ENCODE measurements at places on chromosomes 13 and 19. TPM values are rescaled to one million over a fixed set of nuclear protein-coding genes. Genes with fewer than 3 reads are reported as not detected.

DNA sequence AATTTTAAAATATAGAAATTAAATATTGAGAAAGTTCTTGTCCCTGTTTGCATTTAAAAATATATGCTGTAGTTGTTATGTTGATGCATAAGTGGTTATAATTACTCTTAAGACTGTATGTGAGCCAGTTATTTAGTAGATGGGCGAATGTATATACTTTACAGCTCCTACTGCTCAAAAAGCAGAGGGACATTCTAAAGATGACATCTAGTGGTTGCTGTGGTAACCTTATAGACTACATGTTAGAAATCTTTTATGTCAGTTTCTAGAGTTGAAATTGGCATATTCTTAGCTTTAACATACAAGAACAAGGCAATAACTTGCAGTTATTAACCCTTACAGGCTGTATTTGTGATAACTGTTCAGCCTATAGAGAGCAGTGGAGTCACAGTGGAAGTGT is 160.5 kb downstream of the OLFM4 start:
- DNase-seq, result no peak

- no peak for DNase-seq
These were observed 22.2 kb downstream of the AP2S1 start for GRCh38 chr19:46828484-46828883.

- peak; percentile 60 for DNase-seq
These were observed 18.2 kb downstream of the IL17D start for GRCh38 chr13:20721454-20722357.

GRCh38 chr13:91278888-91279287 is 68.6 kb upstream of the MIR17HG start:
- no peak for DNase-seq

GRCh38 chr19:54995561-54995960 is 29.4 kb downstream of the NLRP2 start:
- DNase-seq, result no peak

- no peak for DNase-seq
These were observed 15.1 kb upstream of the CEBPG start for GRCh38 chr19:33358408-33358807.

DNA sequence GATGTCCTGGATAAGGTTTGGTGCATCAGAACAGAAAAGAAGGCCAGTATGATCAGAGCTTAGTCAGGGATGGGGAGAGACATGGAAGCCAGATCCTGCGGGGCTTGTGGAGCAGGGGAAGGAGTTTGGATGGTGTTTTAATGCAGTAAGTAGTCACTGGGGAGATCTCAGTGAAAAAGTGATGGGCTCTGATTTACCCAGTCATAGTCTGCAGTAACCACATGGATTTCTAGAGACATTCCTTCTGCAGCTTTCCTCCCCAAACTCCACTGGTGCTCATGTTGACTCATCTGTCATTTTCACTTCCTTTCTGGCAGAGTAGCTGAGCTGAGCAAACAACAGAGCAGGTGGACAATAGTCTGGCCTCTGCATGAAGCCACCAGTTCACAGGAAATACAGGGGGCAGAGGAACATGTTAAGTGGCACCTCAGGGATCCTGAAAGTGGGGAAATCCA is 144.1 kb downstream of the DPF1 start:
- no peak for DNase-seq

DNA sequence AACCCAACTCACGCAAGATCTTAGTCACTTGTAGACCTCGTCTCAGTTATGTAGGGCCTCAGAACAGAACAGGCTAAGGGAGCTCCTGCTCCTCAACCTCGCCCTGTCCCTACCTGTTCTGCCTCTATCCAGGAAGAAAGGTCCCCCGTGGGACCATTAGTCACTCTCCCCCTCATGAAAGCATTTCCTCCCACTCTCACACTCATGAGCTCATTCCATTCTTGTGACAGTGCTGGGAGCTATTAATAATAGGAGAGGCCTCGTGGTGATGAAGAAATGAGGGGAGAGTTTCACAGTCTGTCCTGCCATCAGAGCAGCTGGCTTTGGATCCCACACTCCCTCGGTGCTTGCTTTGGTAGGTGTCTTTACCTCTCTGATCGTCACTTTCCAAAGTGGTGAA is 10.2 kb downstream of the PPP2R1A start:
- DNase-seq, result peak; percentile 46

DNA sequence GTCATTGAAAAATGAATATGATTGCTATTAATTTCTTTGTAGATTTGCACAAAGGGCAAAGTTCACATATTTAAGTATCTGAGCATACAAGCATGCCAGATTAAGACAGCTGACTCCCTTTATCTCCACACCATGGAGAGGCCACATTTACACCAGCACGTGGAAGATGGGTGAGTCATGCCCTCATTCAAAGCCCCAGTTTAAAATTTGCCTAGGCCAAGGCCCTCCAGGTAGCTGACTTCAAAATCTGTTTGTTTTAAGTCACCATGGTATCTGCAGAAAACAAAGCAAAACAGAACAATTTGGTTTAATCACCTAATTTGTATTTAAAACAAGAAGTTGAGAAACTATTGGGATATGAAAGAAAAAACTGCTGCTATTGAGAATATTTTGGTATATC is 109.2 kb downstream of the ESD start:
- no peak for DNase-seq

DNA sequence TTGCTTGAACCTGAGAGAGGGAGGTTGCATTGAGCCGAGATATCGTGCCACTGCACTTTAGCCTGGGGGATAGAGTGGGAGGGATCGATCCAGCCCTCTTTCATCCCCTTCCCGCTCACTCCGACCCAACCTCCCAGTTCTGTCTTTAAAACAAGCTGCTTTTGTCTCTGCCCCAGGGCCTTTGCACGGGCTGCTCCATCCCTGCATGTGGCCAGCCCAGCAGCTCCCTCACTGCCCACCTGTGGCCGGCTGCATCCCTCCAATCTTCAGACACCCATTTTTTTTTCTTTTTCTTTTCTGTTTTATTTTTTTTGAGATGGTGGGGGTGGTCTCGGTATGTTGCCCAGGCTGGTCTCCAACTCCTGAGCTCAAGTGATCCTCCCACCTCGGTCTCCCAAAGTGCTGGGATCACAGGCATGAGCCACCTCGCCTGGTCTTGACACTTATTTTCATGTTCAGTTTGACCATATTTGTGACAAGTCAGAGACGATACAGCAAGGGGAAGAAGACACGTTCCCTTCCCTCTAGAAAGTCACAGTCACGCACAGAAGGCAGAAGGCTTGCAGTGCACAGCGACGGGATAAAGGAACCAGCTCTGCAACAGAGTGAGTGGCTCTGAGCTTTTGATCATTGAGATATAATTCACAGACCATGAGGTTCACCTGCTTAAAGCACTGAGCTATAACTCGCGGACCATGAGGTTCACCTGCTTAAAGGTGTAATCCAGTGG is 31.8 kb downstream of the EFNA2 start:
- no peak for DNase-seq

GRCh38 chr13:84645196-84646012 is 763.1 kb upstream of the SLITRK1 start:
- DNase-seq, result no peak

- no peak for DNase-seq
These were observed 26.1 kb upstream of the CYP2A7 start for GRCh38 chr19:40907968-40908735.

- no peak for DNase-seq
These were observed 68.2 kb downstream of the NHLRC3 start for GRCh38 chr13:39106216-39107005.

DNA sequence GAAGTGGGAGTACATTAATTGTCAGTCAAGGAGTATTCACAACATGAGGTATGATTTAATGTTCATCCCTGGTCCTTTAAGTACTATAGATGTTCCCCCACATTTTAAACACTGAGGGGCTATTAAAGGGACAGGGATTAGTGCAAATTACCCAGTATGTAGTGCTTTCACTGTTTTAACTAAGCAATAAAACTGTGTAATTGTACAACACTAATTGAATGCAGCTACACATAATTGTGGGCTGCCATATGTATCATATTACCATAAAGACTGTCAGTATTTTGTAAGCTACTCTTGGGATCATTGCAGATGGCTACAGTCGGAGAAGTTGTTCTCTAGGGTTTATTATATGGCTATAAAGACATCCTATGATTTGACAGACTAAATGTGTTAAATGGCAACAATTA is 316.6 kb downstream of the DCLK1 start:
- no peak for DNase-seq

EPSTI1 gene
- total RNA-seq, result 8.7 TPM

Measured in heart right ventricle (tissue), 16 donors.